ENCODE measurements at places on chromosomes 6 and 20.
A peak's percentile ranks its signal among the peaks of the same experiment; 100 is the strongest.

DNA sequence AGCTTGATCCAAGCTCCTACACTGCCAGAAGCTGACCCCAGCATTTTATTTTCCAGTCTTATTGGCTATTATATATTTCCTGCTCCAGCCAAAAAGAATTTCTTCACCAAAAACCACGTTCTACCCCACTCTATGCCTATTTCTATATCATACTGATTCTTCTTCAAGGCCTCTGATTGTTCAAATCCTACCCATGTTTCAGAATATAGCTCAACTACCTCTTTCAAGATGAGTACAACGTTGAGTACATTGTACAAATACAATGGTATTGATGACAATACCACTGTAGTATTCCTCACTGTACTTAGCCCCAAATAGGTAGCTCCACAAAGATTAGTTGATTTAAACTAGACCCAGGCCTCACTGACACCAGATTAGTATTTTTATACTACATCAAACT, 31.0 kb downstream of the ASCC3 start:
- no peak for DNase-seq

DNA sequence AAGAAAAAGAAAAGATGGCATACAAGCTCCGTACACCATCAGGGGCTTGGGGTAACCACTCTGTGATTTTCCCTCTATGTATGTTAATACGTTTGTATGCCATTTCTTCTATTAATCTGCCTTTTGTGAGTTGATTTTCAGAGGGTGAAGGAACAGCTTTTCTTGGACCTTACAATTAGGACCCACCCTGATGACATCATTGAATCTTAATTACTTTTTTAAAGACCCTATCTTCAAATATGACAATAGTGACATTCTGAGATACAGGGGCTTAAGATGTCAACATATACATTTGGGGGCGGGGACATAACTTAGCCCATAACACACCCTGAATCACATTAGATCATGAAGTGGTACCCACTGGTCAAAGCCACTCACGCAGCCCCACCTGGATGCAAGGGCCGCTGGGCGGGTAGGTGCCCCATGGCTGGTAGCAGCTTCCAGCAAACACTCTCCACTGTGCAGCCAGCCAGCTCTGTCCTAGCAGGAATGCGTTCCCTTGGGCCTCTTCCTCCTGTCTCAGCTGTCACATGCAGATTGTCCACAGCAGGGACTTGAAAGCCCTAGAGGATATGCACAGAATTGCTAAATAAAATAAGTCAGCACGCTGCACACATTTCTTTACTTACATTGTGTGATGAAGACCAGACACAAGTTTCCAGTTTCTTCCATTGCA, 74.5 kb downstream of the FOXF2 start:
- no peak for DNase-seq

DNA sequence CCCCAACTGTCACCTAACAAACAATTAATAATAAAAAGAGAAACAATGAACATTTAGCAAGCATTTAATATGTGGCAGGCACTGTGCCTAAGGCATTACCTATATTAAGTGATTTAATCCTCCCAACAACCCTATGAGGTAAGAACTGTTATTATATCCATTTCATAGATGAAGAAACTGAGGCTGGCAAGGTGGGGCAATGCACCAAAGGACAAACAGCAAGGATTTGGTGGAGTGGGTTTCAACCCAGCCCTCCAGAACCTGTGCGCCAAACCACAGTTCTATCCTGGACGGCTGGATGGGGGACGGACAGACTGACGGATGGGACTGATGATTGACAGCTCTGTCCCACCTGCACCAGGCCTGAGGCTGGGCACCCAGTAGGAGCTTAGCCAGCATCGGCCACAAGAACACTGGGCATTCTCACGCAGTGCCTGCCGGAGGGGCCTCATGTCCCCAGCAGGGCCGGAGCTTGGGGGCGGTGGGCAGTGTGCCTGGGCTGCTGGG, 24.6 kb downstream of the NOL4L start:
- DNase-seq: no peak

DNA sequence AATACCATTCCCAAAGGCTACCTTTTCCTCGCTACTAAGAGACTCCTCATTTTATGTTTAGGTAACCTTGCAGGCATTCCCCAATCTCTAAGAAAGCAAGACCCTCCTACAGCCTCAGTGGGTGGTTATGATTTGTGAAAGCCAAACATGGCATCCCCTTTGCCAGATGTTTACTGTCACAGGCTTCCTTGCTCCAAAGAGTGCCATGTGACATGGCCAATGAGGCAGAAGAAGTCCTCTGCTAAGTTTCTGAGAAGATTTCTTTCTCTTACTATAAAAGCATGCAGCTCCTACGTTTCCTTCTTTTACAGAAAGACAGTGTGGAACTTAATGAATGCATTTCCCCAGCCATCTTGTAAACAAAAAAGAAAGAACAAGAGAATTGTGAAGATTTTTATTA, 688.2 kb downstream of the TBC1D32 start:
- DNase-seq: no peak

DNA sequence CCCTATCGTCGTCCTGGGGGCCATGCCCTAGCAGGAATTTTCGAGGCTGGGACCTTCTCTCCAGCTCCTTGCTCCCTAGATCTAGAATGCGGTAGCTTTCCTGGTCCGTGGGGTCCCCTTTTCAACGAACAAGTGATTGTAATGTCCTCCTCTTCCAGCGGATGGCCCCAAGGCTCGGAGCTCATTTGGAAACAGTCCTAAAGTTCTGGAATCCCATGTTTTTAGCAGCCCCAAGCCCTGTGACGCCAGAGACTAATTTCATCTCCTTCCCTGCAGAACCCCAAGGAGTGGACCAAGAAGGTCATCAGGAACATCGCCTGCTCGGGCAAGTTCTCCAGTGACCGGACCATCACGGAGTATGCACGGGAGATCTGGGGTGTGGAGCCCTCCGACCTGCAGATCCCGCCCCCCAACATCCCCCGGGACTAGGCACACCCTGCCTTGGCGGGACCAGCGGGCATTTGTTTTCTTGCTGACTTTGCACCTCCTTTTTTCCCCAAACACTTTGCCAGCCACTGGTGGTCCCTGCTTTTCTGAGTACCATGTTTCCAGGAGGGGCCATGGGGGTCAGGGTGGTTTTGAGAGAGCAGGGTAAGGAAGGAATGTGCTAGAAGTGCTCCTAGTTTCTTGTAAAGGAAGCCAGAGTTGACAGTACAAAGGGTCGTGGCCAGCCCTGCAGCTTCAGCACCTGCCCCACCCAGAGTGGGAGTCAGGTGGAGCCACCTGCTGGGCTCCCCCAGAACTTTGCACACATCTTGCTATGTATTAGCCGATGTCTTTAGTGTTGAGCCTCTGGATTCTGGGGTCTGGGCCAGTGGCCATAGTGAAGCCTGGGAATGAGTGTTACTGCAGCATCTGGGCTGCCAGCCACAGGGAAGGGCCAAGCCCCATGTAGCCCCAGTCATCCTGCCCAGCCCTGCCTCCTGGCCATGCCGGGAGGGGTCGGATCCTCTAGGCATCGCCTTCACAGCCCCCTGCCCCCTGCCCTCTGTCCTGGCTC, 48.5 kb downstream of the PYGB start:
- peak; percentile 21 for DNase-seq

DNA sequence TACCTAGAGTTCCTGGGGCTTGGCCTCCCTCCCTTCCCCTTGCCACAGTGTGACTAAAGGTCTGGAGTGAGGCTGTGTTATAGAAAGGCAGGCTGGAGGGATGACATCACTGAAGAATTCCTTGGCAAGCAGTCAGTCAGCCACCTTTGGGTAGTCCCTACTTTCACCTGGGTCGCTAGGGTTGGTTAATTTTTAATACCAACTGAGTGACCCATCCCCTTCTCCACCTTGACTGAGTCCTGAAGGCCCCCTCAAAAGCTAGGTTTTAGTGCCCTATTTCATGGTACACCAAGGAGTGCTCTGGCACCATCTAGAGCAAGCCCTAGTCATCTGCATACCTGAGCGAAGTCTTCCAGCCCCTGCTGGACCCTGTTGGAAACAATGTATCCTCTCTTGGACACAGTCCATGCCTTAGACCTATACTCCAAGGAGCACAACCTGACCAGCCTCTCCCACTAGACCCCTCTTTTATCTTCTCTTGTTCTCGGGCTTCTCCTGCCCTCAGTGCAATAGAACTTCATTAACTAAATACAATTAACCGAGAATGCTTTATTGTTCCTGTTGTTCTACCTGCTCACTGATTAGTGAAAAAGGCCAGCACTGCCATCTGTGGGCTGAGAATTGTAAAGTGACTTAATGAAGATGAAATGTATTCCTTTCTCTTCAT, 44.6 kb downstream of the RIN2 start:
- DNase-seq: no peak

DNA sequence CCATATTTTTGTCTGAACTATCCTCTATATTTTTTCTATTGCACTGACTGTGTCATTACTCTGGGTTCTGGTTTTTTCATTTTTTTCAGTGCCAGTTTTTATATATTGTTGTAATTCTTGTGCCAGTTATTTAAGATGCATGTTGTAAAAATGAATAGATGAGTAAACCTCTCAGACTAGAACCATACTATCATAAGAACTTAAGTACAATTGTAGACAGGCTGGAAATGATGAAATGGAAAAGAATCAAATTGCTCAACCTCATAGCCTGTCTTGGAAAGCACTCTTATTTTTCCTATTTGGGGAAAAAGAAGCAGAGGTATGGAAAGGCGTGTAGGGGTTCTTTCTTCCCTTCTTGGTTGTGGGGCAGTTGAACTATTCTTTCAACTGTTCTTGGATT, 30.2 kb downstream of the PANK2 start:
- no peak for DNase-seq

DNA sequence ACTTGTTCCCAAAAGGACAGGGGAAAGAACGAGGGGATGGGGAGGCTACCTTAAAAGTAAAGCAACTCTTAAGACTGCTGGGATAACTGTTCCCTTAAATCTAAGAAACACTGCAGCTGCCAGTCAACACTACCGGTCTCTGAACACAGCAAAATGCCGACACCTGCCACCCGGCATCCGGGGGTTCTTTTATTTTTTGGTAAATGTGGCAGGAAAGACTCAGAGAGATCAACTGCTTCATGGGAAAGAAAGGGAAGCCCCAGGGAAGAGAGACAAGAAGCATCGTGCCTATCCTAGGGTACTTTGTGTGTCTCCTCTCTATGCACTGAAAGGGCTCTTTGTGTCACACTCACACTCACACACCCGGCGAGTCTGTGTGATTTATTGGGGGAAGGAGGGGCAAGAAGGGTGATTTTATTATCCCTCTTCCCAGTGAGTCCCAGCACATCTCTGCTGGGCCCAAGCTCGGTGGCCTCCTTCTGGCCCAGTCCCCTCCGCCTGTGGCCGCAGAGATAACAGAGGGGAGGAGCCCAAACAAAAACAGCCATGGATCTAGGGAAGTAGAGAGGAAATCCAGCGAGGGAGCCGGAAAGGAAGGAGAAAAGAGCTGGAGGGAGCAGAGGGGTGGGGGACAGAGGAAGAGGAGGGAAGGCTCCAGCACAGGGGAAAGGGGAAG, 1.4 kb downstream of the FYN start:
- peak; percentile 43 for DNase-seq

DNA sequence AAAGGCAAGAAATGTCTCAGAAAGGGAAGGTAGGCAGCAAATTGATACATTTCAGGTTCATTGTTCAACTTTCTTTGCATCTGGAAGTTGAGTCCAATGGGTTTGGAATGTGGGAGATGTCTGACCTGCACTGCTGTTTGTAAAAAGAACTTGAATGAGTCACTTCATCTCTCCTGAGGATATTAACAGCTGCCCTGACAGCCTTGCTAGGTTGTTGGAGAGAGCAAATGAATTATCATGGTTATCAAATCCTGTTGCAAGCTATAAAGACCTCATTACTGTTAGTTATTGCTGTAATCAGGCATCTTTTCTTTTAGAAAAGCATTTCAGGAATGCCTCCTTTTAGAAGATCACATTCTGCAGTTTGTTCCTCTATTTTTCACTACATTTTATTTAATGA, 23.0 kb upstream of the FLRT3 start:
- DNase-seq: no peak

GRCh38 chr6:143123081-143123480, 62.4 kb downstream of the AIG1 start:
- no peak for DNase-seq

- DNase-seq: no peak
Measured at GRCh38 chr6:81413306-81413705, 339.2 kb downstream of the TENT5A start.

DNA sequence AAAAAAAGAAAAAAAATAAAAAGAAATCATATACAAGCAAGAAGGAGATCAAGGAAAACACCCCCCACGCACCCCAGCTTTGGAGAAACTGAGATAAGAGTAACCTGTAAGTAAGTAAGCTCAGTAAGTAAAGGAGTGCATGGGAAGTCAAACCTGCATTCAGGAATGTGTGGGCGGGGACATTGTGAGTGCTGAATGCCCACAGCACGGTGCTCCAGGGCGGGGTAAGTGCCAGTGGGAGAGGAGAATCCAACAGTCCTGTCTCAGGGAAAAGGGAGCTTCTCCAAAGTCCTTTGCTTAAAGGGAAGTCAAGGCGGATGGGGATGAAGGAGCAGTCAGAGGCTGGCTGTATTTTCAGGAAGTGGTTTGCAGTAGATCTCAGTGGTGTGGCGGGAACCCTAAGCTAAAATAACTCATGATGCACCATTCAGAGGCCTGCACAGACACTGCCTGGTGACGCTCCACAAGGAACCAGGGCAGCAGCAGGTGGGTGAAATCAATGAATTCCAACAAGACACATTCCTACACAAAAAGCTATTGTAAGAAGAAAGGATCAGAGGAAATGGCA, 368.0 kb downstream of the QKI start:
- DNase-seq: no peak

DNA sequence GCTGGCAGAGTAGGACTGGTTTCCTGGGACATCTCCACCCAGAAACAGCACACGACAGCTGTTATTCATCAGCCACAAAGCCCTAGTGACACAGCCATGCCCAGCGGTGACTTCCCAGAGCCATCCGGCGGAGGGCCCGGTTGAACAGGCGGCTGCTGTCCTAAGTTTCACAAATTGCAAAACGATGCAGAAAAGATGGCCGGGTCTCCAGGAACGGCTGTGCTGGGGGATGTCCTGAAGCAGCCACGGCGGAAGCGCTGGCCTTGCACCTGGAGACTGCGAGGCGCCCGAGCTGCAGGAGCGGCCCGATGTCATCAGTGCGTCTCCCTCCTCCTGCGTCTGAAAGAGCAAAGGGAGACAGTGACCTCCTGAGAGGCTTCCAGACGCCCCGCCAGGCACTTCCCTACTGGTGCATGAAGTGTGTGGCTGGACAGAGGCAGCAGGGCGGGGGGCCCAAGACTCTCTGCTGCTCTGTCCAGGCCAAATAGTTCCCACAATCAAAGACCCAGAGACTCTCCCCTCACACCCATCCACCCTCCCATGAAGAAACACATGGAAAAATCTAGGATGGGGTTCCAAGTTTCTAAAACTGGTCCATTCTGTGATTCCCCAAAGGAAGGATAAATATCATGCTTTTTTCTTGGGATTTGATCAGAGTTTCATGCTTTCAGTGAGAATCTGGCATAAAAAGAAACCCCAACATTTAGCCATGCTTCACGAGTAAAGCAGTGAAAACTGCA, 44.0 kb downstream of the SSR1 start:
- no peak for DNase-seq

DNA sequence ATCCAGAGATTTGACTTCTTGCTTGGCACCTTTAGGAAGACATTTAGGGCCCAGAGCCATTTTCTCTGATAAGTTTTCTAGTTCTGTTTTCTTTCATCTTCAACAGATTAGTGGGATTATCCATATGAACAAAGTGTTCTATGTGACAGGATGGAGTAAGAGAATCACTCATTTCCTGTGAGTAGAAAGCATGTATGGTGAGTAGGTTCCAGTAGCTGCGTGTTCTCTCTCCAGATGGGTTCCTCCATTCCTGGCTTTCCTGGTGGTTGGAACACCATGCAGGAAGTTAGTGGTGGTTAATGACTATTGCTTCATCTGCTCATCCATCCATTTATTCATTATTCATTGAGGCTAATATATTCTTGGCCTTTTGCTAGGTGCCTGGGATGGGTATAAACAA, 54.0 kb downstream of the EFCAB8 start:
- DNase-seq: no peak
